ENCODE measurements at places on chromosomes 1 and 21.

DNA sequence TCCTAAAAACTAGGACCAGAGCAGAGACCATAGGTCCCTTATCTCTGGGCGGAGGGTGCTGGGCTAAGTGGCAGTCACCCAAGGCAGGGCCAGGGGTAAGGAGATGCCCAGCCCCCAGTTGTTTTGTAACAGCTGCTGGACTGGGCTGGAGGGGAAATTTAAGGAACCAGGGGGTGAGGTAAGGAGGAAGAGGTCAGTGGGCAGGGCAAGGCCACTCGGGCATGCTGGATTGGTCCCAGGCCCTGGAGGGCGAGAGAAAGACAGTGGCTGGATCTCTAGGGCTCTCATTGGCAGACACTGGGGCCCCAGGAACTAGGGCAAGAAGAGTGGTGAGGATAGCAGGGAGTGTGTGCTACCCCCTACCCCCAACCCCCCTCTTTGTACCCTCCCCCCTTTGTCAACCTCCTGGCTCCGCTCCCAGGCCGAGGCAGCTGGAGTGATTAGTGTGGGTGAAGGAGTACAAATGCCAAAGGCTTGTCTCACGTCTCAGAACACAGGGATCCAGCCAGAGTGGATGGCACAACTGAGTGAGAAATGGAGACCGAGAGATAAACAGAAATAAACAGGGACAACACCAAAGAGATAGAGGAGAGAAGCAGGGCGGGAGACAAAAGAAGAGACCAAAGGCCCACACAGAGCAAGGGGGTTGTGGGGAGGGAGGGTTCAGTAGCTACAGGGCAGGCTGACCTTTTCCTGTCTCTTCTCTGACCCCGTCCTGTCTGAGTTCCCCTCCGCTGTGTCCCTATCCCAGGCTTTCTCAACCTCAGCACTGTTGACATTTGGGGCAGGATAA lies 20.5 kb upstream of the THRAP3 start:
- DNase-seq, result peak; percentile 79

DNA sequence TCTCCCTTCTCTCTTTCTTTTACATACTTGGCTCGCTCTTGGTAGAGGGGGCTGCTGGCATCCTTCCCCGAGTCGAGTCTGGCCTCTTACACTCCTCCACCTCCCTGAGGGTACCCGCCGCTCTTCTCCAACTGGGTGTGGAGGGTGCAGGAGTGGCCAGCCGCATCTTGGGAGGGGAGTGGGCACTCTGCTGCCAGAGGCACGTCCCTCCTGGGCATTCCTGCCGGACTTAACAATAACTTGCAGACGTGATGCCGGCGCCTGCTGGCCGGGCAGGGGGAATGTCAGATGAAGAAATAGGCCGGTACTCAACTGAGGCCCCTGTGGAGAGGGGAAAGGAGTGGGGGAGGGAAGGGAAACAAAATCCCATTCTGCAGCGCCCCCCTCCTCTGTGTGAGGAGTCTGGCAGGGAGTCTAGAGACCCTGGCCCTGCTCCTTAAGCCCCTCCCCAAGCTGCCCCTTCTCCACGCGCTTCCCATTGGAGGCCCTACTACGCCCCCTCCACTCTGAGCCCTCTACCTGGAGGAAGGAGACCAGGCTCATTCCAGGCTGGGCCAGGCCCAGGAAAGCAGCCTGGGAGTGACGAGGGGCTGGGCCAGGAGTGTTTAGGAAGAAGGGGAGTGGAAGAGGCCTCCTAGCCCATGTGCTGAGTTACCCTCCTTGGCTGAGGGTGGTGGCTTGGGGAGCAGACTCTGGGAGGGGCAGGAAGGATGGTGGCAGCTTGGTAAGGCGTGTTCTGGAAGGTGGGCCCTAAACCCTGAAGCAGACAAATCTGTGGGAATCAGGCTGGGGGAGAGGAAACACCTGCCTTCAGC lies 1.8 kb downstream of the ATP2B4 start:
- DNase-seq, result no peak

DNA sequence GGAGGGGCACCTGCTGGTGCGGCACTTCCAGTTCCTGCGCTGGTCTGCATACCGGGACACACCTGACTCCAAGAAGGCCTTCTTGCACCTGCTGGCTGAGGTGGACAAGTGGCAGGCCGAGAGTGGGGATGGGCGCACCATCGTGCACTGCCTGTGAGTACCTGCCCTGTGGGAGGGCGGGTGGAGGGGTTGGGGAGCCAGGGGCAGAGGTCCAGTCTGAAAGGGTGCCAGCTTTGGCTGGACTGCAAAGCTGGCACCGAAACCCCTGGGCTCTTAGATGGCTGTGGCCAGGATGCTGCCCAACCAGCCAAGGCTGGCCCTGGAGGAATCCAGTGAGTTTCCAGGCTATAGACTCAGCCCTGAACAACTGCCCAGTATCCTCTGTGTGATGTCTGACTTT lies 87.3 kb downstream of the PTPRU start:
- peak; percentile 39 for DNase-seq

DNA sequence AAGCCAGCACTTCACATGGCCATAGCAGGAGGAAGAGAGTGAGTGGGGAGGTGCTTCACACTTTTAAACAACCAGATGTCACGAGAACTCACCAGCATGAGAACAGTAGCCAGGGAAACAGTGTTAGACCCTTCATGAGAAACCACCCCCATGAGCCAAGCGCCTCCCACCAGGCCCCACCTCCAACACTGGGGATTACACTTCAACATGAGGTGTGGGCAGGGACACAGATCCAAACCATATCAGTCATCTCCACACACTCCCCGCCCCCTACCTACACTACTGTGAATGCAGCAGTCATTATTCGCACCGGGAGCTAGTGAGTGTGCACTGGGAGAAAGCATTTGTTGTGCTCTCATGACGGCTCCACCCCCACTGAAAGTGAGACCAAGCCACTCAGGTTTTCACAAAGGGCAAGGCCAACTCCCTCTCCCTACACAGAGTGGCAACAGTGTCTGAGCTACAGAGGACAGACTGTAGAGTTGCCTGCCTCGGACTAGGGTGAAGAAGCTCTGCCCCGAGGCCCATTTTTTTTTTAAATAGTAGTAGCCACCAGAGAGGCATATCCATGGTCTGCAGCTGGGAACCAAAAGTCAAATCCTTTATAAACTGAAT lies 125.6 kb downstream of the BARHL2 start:
- DNase-seq, result no peak

- DNase-seq, result no peak
Observed at GRCh38 chr1:243841507-243841906, 8.5 kb downstream of the AKT3 start.

GRCh38 chr1:161390559-161390858 lies 22.8 kb upstream of the CFAP126 start:
- DNase-seq, result no peak

- DNase-seq, result no peak
Observed at GRCh38 chr1:115364780-115365155, 26.7 kb upstream of the NGF start.

DNA sequence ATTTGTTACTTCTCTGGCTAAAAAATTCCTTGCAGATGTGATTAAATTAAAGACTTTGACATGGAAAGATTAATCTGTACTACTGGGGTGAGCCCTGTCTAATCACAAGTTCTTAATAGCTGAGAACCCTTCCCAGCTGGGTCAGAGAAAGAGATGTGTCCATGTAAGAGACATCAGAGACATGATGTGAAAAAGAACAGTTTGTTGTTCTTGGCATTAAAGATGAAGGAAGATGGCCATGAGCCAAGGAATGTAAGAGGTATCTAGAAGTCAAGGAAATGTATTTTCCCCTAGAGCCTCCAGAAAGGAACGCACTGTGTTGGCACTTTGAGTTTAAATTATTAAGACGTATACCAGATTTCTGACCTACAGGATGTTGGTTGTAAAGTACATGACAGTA lies 1271.5 kb upstream of the PRMT6 start:
- no peak for DNase-seq

GRCh38 chr1:6475381-6476133 lies 9.6 kb upstream of the TNFRSF25 start:
- DNase-seq, result peak; percentile 50

DNA sequence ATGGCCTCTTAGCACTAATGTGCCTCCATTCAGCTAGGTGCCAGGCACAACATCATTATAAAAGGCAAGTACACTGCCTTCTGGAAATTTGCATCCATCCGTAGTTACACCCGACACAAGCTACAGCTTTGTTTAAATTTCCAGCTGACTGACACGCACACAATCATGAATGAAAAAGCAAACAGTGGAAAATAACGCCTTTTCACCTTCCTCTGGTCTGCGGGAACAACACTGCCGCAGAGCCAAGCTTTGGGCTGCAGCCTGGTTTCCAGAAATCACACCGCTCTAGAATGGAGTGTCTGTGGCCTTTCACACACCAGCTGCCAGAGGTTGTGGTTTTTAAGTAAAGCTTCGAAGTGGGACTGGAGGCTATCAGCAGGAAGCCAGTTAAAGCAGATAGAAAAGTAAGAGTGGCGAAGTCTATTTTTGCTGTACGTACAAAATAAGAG lies 142.8 kb upstream of the COA6 start:
- DNase-seq, result peak; percentile 13

GRCh38 chr1:48205522-48205921 lies 17.0 kb upstream of the SLC5A9 start:
- no peak for DNase-seq

- DNase-seq, result peak; percentile 89
Observed at GRCh38 chr1:44714944-44715571, 15.9 kb downstream of the RNU5D-1 start.

DNA sequence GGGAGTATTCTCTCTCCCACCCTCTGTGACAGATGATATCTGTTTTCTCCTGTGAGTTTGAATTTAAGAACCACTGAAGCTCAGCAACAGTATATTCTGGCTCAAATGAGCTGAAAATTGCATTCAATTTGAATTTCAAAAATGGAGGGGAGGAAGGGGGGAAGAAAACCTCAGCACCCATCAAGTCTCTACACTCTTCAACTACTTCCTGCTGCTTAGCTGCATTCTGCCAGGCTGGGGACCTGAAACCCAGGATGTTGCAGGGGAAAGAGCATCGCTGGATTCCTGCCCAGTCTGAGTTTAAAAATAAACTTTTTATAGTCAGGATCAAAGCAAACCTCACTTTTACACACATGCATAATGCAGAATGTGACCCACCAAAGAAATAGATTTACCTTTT lies 214.3 kb upstream of the ESRRG start:
- no peak for DNase-seq

GRCh38 chr1:181135437-181135731 lies 46.9 kb downstream of the IER5 start:
- DNase-seq, result no peak

DNA sequence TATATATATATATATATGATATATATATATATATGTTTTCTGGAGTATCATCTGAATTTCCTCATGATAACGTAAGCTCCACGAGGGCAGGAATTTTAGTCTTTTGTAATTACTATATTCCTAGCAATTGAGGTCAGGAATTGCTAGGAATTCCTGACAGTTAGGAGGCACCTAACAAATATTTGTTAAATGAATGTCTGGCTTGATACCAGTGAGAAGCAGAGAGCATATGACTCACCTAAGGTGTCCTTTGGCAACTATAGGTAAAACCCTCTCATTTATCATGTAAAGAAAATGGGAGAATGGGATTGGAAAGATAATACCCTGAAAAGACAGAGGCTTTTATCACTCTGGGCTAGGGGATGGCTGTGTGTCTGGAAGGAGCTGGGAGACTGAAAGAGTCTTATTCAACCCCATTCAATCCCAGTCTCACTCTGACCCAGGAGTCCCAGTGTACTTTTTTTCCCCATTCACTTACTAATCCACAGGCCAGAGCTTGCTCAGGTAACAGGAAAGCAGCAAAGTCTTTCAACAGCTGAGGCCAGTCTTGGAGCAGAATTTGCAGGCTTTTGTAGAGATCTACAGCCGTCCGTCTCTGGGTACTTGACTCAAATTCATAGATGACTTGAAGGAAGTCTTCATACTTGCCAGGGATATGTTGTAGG lies 71.2 kb downstream of the DAP3 start:
- DNase-seq, result no peak

GRCh38 chr1:24501371-24502064 lies 1.1 kb upstream of the RCAN3 start:
- peak; percentile 49 for DNase-seq

DNA sequence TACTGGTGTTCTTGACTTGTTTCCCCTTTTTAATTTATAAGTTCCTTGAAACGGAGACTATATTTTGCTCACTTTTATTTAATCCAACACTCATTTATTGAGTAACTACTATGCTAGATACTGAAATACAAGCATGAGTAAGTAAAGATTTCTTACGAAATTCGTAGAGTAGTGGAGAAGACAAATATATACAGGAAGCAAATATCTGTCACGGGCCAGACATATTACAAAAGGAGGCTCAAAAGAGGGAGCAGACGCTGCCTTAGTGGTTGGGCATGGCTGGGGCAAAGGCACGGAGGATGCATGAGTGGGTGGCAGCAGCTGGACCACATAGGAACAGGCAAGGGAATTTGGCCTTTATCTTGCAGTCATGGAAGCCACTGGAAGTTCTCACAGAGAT lies 6.8 kb downstream of the NCF2 start:
- no peak for DNase-seq

DNA sequence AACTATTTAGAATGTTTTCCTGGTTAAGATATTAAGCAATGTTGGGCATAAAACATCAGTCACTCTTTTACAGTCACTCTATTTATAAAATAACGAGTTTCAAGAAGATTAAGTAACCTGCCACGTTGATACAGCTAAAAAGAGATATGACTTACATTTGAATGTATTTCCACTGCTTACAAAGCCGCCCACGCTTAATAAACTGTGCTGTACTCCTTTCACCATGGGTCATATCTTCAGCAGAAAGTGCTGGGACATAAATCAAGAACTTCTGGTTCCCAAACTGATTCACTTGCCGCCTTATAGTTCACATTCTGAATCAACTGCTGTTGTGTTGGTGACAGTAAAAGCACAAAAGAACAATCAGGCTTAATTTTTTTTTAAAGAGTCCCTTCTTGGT lies 666.7 kb downstream of the NCAM2 start:
- no peak for DNase-seq

GRCh38 chr1:241485145-241485544 lies 34.4 kb downstream of the FH start:
- DNase-seq, result no peak

- no peak for DNase-seq
Observed at GRCh38 chr1:187313115-187313514, 484.4 kb downstream of the PLA2G4A start.

GRCh38 chr1:59298026-59298583 lies 1.2 kb downstream of the FGGY start:
- DNase-seq, result no peak

- no peak for DNase-seq
Observed at GRCh38 chr1:66413136-66413837, 120.7 kb upstream of the SGIP1 start.

DNA sequence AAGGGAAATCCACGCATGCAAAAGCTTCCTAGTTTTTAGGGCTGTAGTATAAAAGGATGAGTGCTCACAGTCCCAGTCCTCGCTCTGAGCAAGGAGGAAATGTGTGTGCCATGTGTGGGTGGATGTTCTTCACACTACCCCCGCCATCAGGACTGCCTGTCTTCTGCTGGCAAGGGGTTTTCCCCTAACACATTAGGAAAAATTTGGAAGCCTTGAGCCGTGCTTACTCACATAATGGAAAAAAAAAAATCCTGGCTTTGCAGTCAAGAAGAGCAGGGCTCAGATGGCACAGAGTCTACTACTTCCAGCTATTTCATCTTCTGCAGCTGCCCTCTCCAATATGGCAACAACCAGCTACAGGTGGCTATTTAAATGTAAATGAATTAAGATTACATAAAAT lies 363.1 kb downstream of the PLPP3 start:
- DNase-seq, result peak; percentile 69

Measured in Ammon's horn (tissue), 1 donor.